Activated naive CD8-positive, alpha-beta T cell treated with anti-CD3 and anti-CD28 coated beads, Interleukin-2, amount 50 U/mL, for 16 hours (primary cell): ENCODE measurements at places on chromosomes 2 and 18.

DNA sequence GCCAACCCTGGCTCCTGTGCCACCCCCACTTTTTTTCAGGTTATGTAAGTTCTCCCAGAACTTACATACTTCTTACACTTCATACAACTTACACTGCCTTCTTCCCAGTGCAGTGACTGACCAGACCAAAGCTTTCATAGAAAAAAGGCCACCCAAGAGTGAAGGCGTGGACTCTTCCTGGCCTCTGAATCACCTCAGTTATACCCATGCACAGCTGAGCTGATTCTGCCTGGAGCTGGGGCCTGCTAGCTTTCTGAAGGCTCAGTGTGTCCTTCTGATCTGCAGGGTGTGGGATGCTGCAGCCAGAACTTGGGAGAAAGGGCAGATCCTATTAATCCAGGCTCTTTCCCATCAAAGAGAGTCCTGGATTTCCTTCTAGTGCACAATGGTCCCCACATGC, 216.1 kb downstream of the TTC32 start:
- no peak for DNase-seq

DNA sequence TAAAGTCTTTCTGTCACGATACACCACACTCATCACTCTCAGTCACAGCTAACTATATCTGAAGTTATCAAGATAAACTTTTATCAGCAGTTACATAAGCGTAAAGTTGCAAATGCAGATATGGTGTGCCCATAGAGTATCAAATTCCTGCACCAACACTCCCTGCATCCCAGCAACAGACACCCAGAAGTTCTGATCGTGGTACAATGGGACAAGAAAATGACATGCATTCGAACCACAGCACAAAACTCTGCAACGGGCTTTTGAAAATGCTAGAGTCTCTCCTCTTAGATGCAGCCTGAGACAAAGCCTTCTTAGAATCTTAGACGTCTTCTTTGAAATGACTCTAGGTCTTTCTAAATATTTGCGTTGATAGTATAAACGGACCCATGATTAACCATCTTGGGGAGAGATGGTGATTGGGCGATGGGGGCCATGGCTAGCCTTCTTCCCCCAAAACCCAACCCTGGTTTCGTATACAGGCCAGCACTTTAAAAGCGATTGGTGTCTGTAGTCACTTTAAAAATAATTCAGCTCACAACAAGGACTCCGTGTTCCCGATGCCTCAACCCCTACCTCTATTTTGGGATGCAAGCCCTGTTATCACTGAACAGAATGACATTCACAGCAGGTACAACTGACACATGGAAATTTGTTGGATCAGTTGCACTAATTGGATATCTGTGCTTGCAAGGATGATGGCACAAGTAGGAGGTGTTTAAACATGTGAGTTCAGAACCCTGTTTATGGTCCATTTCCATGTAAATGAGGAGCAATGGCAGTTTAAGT, 286.6 kb downstream of the MYT1L start:
- DNase-seq: no peak

DNA sequence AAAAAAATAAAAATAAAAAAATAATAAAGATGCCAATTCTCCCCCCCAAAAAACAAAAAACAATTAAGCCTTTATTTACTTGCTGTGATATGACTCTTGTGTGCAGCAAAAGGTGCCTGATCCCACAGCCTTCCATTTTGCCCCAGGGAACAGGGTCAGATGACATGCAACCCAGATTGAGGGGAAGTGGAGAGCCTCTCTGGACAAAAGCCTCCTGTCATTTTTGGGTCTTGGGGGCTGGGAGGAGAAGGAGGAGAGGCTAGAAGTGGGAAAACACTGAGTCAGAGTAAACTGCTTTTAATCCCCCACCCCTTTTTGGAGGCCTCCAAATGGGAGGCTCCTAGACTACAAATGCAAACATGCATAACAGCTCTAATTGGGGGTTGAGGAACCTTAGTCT, 46.6 kb upstream of the SCG2 start:
- no peak for DNase-seq

GRCh38 chr2:135791418-135792190, 45.4 kb downstream of the LCT start:
- DNase-seq: no peak

DNA sequence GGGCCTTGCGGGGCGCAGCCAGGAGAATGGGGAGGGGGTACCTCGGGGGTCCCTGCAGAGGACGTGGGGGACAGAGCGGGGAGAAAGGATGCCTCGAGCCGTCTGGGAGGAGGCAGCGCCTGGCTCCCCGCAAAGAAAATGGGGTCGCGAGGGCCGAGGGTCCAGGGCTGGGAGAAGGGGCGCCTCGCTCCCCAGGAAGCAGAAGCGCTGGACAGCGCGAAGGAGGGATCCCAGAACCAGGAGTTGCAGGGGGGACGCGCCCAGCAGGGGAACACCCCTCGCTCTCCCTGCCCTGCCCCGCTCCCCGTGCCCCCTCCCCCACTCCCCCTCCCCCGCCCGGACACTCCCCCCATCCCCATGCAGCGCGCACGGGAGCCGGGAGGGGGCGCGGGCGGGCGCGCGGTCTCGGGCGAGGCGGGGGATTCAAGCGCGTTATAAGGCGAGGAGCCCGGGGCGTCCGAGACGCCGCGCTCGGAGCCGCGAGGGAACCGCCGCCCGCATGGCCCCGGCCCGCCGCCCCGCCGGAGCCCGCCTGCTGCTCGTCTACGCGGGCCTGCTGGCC, at the start of gene ERFE:
Gene ERFE, plus strand, starts transcription at position 462 of the 562 bp plus-strand sequence. Its CDS starts 38 bp downstream, at position 500.
- DNase-seq: no peak

DNA sequence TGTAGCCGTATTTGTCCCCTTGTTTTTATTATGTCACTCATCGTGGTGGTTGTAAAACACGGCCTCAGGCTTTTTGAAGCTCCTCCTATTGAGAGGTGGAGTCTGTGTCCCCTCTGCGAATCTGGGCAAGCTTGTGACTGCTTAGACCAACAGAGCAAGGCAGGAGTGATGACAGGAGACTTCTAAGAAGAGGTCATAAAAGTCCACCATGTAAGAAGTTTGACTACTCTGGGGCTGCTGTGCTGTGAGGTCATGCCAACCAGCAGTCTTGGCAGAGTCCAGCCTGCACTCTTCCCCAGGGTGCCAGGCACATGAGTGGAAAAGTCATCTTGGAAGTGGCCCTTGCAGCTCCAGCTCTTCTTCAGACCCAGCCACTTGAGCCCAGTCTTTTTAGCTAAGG, 83.8 kb upstream of the SPTBN1 start:
- DNase-seq: no peak

DNA sequence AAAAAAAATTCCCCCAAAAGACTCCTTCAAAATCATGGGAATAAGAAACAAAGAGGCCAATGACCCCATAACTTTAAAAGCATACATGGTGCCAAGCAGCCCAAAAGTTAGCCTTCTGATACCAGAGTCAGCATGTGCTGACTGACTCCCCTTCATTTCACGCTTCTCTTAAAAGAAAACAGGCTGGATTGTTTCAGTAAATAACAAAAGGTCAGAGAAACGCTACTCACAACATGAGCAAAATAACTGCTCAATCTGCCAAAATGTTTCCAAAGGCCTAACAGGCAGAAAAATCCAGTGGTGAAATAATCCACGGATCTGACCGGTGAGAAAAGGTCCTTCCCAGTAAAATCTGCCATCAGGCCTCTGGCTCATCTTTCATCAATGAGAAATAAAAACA, 71.6 kb downstream of the BCL2 start:
- no peak for DNase-seq

DNA sequence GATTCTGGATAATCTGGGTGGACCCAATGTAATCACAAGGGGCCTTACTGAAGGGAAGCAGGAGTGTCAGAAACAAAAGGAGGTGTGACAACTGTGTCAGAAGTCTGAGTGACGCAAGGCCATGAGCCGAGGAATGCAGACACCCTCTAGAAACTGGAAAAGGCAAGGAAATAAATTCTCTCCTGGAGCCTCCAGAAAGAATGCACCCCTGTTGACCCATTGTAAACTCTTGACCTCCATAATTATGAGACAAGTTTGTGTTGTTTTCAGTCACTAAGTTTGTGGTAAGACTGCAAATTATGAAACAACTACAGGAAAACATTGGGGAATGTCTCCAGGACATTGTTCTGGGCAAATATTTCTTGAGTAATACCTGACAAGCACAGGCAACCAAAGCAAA, 47.3 kb upstream of the B3GNT7 start:
- no peak for DNase-seq

- no peak for DNase-seq
Measured at GRCh38 chr2:127137741-127138140, 30.8 kb upstream of the BIN1 start.

DNA sequence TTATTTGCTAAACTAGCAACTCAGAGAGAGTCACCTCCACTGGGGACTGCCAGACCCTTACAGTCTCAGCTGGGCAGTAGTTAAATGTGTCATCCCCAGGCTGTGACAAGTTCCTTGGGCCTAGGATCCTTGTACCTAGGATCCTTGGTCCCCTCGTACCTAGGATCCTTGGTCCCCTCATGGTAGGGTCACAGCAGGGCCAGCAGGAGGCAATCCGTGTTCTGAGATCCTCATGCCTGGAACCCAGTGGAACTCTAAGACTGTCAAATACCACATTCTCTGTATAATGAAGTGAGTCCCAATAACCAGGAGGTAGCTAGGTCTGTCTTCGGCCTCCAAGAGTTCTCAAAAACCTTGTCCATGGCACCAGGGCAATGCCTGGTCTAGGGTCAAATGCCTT, 60.8 kb downstream of the LYPD6B start:
- no peak for DNase-seq
